ENCODE measurements at places on chromosomes 3 and 15. TPM values are rescaled to one million over a fixed set of nuclear protein-coding genes. Genes with fewer than 3 reads are reported as not detected.

The PAK6 gene
- total RNA-seq = not detected

The BNIP2 gene
- total RNA-seq = 75.5 TPM

The LYZL4 gene
- not detected for total RNA-seq

The MESP2 gene
- total RNA-seq = 2.0 TPM

The MTMR10 gene
- total RNA-seq = 8.5 TPM

The GOLGA6L4 gene
- total RNA-seq = 0.56 TPM

The GOLGA6D gene
- total RNA-seq = not detected

The HGD gene
- 0.13 TPM for total RNA-seq

The C3orf20 gene
- total RNA-seq = not detected
